Non-pigmented ciliary epithelial cell (primary cell): ENCODE measurements at places on chromosomes 2 and 18.

DNA sequence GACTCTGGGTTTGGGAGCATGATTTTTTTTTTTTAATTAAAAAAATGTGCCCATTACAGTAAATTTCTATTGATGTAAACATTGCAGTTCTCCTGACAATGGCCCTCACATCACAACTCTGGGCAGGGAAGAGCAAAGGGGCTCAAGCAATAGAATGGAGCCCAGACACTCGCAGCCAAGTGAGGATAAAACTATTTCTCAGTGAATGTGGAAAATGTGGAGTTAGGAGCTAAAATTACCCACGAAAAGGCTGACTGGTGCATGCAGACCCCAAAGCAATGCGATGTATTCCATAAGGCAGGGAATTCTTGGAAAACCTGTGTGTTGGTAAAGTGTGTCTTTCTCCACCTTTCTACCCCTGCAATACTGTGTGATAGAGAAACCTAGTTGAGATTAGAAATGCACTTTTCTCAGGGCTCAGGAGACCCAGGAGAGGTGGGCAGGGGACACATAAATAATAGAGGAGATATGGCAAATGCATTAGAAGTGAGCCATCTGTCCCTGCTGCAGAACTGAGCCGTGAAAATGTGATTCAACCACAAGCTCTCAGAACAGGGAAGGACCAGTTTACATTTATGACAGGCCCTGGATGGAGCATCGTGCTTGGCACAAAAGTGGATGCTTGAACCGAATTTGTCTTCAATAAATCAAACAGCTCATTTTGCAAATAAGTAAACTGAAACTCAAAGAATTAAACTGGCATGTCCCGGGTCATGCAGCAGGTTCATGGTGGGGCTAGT, 100.1 kb downstream of the MYCN start:
- no peak for DNase-seq

- no peak for DNase-seq
These were observed 92.2 kb upstream of the NCKAP5 start for GRCh38 chr2:133660510-133660909.

DNA sequence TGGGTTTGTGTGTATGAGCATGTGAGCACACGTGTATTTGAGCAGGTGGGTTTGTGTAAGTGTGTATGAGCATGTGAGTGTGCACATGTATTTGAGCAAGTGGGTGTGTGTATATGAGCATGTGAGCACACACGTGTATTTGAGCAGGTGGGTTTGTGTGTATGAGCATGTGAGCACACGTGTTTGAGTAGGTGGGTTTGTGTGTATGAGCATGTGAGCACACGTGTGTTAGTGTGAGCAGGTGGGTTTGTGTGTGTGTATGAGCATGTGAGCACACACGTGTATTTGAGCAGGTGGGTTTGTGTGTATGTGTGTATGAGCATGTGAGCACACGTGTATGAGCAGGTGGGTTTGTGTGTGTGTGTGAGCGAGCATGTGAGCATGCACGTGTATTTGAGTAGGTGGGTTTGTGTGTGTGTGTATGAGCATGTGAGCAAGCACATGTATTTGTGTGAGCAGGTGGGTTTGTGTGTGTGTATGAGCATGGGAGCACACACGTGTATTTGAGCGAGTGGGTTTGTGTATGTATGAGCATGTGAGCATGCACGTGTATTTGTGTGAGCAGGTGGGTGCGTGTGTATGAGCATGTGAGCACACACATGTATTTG, 169.7 kb downstream of the TWIST2 start:
- no peak for DNase-seq

DNA sequence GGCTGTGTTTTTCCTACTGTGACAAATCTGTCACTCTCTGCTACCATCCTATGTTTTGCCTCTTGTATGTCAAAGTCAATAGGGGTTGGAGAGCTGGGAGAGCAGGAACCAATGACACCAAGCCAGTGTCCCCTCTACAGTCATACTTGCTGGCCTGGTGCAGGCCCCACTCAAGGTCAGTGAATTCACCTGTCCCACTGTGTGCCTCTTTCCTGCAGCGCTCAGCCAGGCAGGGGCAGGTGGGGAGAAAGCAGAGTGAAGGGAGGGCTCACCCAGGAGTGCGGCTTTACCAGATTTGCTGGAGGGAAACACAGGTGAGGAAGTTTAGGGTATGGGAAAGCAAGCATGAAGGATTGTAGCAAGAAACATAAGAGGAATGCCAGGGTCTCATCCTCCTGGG, 114.5 kb downstream of the GYPC start:
- no peak for DNase-seq

DNA sequence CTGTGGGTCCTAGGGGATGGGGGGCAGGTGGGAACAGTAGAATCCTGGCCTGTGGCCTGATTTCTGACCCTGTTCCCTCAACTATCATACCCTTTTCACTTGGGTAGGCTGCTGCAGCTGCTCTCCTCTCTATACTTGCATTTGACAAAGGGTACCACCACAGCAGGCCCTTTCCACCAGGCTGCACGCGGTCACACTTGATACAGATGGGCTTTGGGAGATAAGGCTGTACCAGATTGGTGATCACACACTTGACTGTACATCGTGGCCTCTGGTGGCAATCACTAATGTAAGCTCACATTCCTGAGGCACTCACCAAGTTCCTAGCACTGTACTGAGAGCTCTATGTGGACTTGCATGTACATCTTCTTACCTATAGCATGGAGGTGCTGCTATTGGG, 1.6 kb upstream of the RALB start:
- no peak for DNase-seq

DNA sequence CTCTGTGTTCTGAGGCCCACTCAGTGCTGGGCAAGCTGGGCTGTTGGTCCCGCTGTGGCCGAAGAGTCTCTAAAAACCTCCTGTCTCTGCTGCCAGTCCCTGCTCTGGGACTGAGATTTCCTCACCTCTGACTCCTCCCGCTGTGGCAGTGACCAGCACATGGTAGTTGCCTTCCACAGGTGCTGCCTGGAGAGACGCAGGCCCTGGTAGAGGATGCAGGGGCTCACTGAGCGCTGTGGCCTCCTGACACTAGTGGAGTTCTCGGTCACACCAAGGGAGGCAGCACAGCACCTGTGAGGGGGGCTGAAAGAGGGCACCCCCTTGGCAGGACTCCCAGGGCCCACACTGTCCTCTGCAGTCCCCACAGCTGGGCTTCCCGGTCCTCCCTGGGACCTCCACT, 3.8 kb upstream of the ASB1 start:
- no peak for DNase-seq
